ENCODE measurements at places on chromosomes 5 and 9. TPM values are rescaled to one million over a fixed set of nuclear protein-coding genes. Genes with fewer than 3 reads are reported as not detected.

DNA sequence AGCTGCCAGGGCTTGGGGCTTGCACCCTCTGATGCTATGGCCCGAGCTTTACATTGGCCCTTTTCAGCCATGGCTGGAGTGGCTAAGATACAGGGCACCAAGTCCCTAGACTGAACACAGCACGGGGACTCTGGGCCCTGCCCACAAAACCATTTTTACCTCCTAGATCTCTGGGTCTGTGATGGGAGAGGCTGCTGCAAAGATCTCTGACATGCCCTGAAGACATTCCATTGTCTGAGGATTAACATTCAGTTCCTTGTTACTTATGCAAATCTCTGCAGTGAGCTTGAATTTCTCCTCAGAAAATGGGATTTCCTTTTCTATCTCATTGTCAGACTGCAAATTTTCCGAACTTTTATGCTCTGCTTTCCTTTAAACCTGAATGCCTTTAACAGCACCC is 337.0 kb upstream of the SMC2 start:
- no peak overlapping the region for H3K27ac ChIP-seq
- H3K4me3 ChIP-seq: no peak overlapping the region
- H3K36me3 ChIP-seq: no peaks in the 10 kb centered on the region
- no peaks in the 10 kb centered on the region for H3K27me3 ChIP-seq
- DNase-seq: no peak
- H3K4me1 ChIP-seq: no peaks in the 10 kb centered on the region

DNA sequence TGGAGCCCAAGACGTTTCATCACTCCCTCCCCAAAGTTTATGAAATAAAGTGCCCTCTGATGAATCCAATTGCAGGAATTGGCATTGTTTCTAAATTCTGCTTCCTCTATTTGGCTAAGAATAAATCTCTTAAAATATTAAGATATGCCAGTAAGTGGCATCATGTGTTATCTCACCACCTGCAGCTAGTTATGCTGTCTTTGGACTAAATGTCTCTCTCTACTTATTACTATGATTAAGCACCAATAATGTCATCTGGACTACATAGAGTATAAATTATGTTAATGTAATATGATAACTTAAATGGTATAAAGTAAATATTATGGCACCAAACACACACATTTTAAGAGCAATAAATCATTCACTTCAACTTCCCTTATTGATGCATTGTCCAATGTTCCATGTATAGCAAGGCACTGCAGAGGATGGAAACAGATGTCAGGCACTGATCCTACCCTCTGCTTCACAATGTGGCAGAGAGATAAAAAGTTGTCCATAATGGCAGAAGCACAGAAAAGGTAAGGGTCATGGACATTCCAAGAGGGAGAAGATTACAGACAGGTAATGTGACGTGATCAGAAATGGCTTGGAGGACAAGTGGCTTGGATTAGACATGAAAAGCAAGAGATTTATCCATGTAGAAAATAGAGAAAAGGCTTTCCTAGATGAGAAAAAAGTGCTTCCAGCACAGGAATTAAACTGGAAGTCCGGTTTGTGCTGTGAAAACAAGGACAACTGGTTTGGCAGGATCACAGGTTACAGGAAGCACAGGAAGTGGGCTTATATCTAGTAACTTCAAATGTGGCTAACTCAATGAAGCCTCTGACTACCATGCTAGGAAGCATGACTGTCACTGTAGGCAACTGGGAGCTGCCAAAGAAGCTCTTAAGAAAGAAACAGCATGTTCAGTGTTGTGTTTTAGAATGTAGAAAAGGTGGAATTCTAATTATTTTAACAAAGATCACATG is 26.7 kb downstream of the MARCHF11 start:
- no peaks in the 10 kb centered on the region for H3K4me1 ChIP-seq
- H3K4me3 ChIP-seq: no peak overlapping the region
- no peak for DNase-seq
- H3K27ac ChIP-seq: no peak overlapping the region
- no peaks in the 10 kb centered on the region for H3K36me3 ChIP-seq
- H3K27me3 ChIP-seq: no peaks in the 10 kb centered on the region

The SLIT3 gene
- 70.0 TPM for total RNA-seq

DNA sequence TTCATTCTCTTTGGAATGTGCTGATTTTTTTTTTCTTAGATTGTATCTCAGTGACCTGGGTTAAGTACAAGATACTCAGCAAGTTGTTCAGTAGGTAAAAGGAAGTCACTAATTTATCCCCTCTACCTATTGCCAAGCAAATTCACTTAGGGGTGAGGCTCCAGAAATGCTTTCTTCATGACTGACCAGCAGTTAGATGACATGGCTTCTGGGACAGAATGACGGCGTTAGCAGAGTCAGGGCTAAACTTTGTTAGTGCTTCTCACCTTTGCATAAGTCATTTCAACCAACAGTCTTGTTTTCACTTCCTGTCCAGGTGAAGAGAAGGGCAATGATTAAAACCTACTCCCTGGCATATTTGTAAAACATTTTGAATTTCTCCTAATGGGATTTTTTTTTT is 20.2 kb upstream of the MTAP start:
- H3K4me3 ChIP-seq: no peak overlapping the region
- H3K36me3 ChIP-seq: no peaks in the 10 kb centered on the region
- H3K27me3 ChIP-seq: peaks cover 5% of the 10 kb centered on the region

- no peaks in the 10 kb centered on the region for H3K36me3 ChIP-seq
- H3K4me1 ChIP-seq: no peaks in the 10 kb centered on the region
- H3K27me3 ChIP-seq: no peaks in the 10 kb centered on the region
- no peak overlapping the region for H3K27ac ChIP-seq
- no peak overlapping the region for H3K4me3 ChIP-seq
- DNase-seq: no peak
Observed at GRCh38 chr9:116975126-116975525, 288.0 kb downstream of the TRIM32 start.

The CRHBP gene
- total RNA-seq: 0.26 TPM

- no peaks in the 10 kb centered on the region for H3K36me3 ChIP-seq
- no peaks in the 10 kb centered on the region for H3K4me1 ChIP-seq
- H3K27ac ChIP-seq: no peak overlapping the region
- no peak overlapping the region for H3K4me3 ChIP-seq
- DNase-seq: no peak
Observed at GRCh38 chr5:117262572-117263131, 688.0 kb upstream of the SEMA6A start.

The FBP2 gene
- total RNA-seq: not detected

DNA sequence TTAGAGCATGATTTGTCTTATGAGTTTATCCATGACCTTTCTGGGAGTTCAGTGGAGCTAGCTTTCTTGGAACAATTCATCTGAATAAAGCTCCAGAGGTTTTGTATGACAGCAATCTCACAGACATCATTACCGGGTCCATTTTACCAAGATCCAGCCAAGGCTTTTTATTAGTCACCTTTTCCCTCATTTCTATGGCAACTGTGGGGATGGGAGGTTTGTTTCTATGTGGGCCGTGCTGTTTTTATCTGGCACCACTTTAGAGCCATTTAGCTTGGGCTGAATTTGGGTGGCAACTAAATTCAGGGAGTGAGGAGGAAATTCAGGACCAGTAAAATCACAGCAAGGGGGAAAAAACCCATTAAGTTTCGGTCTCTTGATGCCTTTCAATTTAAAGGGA is 245.7 kb downstream of the NSG2 start:
- DNase-seq: no peak
- no peaks in the 10 kb centered on the region for H3K36me3 ChIP-seq
- no peaks in the 10 kb centered on the region for H3K4me1 ChIP-seq
- H3K27me3 ChIP-seq: no peaks in the 10 kb centered on the region
- no peak overlapping the region for H3K27ac ChIP-seq
